ENCODE measurements at places on chromosomes 16 and 17.
A peak's percentile ranks its signal among the peaks of the same experiment; 100 is the strongest.

GRCh38 chr17:80941743-80942422, 49.8 kb upstream of the CHMP6 start:
- no peak for DNase-seq

DNA sequence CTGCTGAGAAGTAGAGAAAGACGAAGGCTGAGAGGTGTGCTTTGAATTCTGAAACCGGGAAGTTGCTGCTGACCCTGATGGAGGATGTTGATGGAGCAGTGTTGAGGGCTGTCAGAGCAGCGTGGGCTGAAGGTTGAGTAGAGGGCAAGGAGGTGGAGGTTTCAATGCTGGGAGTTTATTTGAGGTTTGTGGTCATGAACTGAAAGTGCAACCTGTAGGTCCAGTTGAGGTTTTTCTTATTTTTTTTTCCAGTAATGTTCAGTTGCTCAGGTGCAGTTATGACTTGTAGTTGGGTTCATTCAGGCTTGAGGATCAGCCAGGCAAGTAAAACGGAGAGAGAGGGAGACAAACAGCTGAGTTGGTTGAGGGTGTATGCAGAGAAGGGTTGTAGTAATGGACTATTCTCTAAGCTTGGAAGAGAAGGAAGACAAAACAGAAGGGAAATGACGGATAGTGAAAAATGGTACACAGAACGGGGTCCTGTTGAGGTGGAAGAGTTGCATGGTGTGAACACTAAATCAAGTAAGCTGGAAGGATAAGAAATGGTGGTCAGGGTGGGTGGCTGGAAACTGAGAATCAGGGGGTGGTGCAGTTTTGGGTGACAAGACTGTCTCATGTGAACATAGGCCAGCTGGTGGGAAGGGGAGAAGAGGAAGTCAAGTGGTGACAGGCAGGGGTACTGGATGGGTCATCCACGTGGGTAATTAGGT, 8.7 kb upstream of the UBE2G1 start:
- DNase-seq = peak; percentile 17

- no peak for DNase-seq
Observed at GRCh38 chr17:49723423-49723822, 15.7 kb upstream of the SLC35B1 start.

DNA sequence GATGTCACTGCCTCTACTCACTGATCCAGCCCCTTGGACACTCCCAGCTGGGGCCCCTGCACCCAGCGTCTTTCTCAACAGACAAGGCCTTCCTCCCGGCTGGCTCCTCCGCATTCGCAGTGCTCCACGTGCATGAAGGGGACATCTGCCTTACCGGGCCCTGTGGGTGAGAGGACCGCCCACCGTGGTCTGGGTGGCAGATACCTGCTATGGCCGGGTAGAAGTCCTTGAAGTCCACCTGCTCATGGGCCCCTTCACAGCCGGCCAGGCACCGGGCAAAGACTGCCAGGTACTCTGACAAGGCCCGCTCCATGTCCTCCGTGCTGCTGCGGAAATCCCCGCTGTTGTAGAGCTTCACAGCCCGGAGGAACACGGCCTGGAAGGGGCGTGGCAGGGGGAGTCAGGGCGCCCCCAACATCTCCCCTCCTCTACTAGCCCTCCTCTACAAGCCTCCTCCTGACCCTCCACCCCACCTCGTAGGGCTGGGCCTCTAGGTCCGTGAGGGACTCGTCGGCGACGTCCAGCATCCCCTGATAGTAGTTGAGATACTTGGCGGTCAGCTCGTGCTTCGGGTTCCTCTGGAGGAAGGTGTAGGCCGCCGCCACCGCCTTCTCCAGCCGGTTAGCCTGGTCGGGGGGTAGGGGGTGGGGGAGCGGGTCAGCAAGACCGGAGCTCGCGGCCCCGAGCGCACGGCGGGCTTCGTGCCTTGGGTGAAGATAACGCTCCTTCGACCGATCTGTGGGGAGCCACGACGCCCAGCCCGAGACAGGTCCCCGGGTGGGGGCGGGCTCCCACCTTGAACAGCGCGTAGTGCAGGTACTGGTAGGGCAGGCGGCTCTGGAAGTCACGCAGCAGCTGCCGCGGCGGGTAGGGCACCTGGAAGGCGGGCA, 845 bp downstream of the P3H4 start:
- DNase-seq = no peak

DNA sequence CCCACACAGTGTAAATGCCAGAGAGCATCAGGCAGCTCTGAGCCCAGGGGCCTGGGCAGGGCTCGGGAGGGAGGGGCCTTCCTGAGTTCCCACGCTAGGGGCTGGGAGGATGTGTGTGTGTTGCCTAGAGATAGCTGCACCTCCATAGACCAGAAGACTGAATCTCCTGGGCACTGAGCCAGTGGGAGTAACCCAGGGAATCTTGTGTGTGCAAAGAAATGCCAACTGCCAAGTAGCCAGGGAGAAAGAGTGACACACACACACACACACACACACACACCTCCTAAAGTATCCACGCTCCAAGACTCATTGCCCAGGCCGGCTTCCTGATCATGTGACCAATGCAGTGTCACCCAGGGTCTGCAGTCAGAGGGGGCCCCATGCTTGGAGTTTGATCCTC, 166.2 kb upstream of the RPL38 start:
- DNase-seq = no peak

- no peak for DNase-seq
Observed at GRCh38 chr17:6472517-6472916, 28.3 kb downstream of the PIMREG start.

DNA sequence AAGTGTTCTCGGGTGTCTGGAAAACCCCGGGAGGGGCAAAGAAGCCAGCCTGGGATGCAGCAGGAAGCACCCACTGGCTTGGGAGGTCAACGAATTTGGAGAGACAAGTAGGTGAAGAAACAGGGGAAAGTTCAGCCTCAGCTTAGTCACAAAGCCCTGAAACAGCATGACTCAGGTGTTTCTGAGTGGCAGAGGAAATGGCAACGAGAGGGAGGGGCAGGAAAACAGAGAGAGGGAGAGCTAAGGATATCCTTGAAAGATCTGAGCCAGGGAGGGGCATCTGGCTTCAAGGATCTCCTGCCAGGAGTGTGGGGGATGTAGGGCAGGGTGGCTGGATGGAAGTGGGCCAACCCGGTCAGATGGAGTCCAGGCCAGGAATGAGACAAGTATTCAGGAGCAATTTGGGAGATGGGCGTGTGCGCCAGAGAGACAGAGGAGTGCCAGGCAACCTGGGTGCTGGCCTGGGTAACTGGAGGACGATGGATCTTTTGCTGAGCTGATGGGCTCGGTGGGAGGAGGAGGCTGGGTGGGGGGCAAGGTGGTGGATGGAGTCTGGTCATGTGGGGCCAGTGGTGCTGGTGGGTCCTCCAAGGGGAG, 27.2 kb downstream of the ABCC3 start:
- DNase-seq = no peak

- no peak for DNase-seq
Observed at GRCh38 chr17:7883781-7884386, 4.7 kb upstream of the CHD3 start.

DNA sequence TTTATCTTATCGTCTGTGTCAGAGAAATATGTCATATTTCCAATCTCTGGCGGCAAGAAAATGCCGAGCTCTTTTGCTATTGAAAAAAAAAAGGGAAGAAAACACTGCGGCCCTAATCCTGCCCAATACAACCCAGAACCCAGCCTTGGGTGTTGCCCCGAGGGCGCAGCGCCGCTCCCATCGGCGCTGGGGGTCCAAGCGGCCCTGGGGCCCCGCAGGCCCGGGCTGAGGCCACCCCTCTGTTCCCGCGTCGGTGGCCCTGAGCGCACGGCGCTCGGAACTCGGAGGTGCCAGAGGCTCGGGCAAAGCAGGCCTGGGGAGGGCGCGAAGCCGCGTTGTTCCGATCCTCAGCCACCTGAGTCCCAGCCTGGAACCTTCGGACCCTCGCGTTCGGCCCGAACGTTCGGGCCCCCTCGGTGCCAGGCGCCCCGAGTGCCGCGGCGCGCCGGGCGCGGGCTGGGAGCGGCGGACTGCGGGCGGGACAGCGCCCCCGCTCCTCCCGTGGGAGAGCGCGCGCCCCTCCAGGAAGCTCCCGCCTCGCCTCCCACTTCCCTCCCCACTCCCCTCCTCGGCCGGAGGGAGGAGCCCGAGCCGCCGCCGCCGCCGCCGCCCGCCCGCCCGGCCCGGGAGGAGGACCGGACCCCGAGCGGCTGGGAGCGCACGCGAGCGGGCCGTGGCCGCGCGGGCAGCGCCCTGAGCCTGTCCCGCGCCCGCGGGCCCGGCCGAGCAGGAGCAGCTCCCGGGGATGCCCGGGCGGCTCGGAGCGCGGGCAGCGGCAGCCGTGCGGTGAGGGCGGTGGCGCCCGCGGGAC, at the start of gene CPNE2:
Gene CPNE2 (plus strand): TSS at position 609 of the 811 bp plus-strand sequence. CDS start 18,160 bp downstream, outside the sequence.
- DNase-seq = no peak

- no peak for DNase-seq
Observed at GRCh38 chr16:78415669-78416068, 316.2 kb downstream of the WWOX start.

GRCh38 chr17:49676276-49676868, 1.5 kb downstream of the SPOP start:
- DNase-seq = peak; percentile 13

DNA sequence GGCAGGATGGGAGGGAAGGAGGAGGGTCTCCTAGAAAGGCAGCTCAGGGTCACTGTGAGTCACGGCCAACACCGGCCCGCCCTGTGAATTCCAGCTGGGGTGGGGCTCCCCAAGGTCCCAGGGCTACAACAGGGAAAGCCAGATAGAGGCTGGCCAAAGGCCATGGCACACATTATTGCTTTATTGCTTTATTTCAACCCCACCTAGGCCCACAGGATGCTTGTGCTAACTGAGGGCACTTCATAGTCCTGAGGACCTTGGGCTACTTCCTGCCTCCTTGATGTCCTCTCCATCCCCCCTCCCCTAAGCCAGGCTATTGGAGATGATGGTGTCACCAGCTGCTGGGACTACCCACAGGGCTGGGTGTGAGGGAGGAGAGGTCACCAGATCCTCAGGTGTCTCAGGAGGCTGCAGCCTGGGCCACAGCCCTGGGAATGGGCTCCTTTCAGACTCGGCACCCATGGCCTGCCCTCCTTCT, 26.1 kb downstream of the LRRC75A start:
- DNase-seq = no peak

DNA sequence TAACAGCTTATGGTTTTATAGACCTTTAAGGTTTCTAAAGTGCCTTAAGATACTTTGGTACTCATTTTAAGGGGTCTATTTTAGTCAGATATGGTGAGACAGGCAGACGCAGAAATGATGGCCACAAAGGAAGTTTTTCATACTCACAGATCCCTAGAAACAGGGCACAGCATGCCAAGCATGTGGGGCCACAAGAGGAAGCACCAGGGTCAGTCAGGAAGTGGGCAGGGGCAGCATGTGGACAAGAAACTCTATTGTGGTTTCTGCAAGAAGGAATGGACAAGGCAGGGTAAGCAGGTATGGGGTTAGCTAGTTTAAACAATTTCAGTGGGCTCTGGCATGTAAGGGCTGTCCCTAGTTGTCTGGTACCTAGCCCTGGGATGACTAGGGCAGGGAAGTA, 8.5 kb downstream of the EFCAB3 start:
- DNase-seq = no peak

- DNase-seq = peak; percentile 7
Observed at GRCh38 chr16:56789360-56789759, 59.4 kb downstream of the NUP93 start.

- no peak for DNase-seq
Observed at GRCh38 chr17:66643815-66644710, 190.9 kb upstream of the CACNG5 start.

DNA sequence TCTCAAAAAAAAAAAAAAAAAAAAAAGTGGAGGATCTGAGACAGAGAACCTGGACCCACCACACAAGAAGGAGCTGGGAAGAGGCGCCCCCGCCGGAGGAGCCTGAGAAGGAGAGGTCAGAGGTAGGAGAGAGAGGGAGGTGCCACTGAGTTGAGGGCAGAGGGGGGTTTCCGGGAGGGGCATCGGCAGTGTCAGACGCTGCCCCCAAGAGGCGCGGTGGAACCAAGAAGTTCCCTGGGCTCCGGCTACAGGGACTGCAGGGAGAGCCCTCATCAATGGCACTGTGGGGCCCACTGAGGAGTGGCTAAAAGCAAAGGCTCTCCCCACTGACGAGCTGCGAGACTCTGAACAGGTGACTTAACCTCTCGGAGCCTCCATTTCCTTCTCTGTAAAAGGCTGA, 4.2 kb downstream of the CCDC42 start:
- peak; percentile 64 for DNase-seq

- no peak for DNase-seq
Observed at GRCh38 chr16:1561266-1561665, 27.8 kb downstream of the TMEM204 start.

DNA sequence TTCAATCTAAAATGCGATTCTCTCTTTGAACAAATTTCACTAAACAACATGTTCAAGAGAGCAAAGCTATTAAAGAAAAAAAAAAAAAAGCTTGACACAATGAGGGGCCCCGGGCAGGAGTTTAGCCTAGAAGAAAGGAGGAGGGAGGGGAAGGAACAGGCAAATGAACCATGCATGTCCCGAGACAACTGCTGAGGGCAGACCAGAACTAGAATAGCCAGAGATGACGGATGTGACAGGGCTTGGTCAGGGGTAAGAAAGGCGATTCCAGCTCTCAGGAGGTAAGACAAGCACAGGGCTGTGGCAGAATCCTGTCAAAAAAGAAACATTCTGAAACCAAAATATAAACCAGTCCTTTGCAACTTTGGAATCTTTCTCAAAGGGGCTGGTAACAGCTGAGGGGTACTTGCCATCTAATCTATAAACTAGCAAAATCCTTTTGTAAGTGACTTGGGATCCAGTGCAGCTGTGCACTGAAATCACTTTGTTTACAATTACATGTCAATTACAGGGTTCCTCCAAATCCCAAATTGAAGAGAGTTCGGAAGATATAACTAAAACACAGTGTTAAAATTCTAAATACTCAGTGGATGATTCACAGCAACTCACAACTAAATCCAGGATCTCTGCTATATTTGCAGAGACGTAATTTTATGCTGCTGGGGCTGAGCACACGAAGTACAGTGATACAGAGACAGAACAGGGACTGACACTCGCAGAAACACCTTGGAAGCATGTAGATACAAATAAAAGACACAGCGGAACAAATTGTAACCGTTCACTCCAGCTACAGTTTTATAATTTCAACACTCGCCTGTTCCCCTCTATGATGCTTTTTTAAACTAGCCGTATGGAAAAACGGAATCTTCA, 567.4 kb upstream of the ZFHX3 start:
- DNase-seq = no peak

DNA sequence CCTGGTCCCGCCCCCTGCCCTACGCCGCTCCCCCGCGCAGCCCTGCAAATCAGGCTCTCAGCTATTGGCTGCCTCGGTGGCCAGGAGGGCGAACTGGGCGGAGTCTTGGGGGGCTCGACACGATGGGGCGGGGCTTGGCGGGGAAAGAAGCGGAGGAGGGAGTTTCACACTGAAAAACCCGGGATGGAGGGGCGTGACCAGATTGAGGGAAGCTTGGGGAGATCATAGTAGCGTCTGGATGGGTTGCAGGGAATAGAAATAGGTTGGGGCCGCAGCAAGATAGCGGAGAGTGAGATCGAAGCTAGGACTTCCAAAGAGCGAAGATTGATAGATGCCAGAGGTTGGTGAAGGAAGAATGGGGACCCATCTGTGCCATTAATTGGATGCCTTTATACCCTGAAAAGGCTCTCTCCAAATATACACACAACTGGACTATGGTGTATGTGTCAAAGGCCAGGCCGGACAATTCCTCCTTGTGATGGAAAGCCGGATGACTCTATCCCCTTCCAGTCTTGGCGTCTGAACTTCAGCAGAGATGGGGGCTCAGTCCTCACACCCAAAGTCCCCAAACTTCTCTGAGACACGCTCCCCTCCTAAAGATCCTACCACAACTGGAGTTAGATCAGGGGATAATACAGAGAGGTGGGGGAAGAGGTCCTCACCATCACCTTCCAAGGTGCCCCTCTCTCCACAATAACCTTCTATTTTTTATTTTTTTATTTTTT, 376 bp upstream of the STAC2 start:
- peak; percentile 65 for DNase-seq

- no peak for DNase-seq
Observed at GRCh38 chr16:3681206-3681605, 26.7 kb downstream of the DNASE1 start.

Measured in activated gamma-delta T cell treated with Interleukin-2 at 50 U/mL for 16 hours (primary cell).